ENCODE measurements at places on chromosomes 11 and 22.

DNA sequence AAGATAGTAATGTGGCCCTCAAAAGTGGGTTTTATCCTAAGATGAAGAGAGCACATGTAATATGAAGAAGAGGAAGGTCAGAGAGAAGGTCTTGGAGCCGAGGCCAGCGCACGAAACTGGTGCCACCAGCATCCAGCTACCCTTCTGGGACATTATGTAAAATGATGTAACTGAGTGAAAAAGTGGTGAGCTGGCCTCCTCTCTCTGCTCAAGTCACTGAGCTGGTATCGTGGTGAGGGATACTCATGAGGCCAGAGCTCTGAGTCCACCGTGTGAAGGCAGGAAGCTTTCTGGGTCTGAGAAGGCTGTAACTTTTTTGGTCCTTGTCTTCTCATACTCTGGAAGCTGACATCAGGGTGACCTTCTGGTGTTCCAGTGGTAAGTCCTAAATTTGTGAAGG, 25.1 kb downstream of the RNF185 start:
- no peak for DNase-seq

GRCh38 chr11:119117004-119117706, 4.2 kb upstream of the HINFP start:
- no peak for DNase-seq

- DNase-seq = peak; percentile 31
These were observed 11.8 kb downstream of the TBC1D10A start for GRCh38 chr22:30314915-30315314.

- peak; percentile 65 for DNase-seq
These were observed 31.1 kb downstream of the SGSM3 start for GRCh38 chr22:40401532-40401931.

DNA sequence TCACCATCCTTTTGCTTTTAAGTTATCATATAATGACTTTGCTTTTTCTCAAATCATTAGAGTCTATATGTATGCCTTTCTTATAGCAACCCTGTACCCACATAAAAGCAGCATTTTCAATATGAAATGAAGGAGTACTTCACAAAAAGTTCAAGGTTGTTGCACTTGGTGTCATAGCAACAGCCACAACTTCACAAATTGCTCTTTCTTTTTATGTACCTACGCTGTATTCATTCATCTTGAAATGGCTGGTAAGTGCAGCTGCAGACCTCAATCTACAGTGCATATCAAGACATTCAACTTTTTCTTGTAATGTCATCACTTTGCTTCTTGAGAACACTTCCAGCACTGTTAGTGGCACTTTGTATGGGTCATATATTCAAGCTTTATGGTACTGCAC, 18.6 kb downstream of the CWC15 start:
- DNase-seq = no peak

DNA sequence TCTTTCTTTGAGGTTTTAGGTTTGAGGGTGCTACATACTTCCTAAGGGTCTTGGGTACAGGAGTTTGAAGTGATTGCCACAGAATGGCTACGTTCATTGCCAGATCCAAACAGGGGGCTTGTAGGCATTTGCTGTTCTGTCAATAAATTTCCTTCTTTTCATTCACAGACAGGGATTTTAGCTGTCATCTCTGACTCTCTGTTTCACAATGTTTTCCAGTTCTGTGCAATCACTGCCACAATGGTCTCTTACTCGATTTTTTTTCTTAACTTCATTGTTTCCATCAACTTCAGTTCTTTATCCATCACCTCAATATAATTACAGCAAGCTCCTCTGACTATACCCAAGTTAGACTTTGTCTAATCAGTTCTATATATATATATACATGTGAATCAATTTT, 6.2 kb upstream of the HBD start:
- DNase-seq = no peak
